Aorta (tissue), 5 donors: ENCODE measurements at places on chromosomes 11 and 22.

DNA sequence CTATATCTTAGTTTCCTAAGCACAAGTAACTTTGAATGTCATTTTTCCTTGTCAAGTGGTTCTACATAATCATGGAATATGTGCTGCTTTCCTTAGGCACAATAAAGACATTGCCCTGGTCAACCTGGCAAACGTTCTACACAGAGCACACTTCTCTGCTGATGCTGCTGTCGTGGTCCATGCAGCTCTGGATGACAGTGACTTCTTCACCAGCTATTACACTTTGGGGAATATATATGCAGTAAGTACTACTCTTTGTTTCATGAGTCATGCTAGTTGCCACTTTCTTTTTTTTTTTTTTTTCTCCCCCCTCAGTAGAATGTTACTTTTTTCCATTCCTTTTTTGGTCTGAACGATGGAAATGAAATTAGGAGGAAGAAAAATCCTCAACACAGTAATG is 38.5 kb downstream of the TTC17 start:
- DNase-seq: no peak

DNA sequence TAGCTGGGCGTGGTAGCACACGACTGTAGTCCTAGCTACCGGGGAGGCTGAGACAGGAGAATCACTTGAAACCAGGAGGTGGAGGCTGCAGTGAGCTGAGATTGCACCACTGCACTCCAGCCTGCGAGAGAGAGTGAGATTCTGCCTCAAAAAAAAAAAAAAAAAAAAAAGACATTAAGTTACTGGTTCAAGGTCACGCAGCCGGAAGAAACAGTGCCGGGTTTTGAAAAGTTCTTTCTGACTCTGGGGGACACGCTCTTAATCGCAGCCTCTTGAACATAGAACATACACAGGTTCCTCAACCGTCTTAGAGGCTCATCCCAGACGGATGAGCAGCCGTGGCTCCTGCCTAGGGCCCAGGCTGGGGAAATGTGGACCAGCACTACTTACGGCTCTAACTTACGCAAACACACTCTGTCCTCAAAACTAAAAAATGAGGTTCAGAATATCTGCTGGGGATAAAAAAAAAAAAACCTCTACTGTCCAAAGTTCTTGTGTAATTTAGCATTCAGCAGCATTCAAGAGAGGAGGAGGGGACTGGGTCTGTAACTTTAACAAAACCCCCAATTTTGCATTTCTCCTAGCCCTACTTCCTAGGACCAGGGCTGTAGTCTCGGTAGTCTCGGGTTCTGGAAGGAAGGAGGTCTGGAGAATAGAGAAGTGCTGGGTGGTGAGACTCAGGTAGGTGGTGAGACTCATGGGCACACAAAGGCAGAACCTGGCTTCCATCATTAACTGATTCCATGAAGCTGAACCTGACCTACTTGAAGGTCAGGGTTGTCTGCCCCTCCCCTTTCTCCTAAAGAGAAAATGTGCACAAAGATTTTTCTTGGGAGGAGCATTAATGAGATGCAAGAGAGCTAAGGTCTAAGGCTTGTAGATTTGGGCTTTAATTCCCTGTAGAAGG is 6.0 kb downstream of the SPTBN2 start:
- DNase-seq: no peak

GRCh38 chr11:126592496-126593410 is 237.3 kb downstream of the ST3GAL4 start:
- DNase-seq: peak; percentile 63

GRCh38 chr11:875769-876301 is 33.2 kb downstream of the TSPAN4 start:
- no peak for DNase-seq

DNA sequence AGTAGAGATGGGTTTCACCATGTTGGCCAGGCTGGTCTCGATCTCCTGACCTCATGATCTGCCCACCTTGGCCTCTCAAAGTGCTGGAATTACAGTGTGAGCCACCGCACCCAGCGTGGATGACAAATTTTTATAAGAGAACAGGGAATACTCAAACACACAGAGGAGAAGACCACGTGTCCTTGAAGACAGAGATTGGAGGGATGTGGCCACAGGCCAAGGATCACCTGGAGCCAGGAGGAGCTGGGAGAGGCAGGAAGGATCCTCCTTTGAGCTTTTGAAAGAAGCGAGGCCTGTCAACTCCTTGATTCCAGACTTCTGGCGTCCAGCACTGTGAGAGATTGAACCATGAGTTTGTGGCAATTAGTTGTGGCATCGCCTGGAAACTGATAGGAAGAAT is 1049.5 kb downstream of the TBC1D22A start:
- DNase-seq: no peak

- peak; percentile 67 for DNase-seq
Observed at GRCh38 chr22:48756146-48757111, 1071.2 kb downstream of the BRD1 start.
